ENCODE measurements at places on chromosomes 7 and 10. TPM values are rescaled to one million over a fixed set of nuclear protein-coding genes. Genes with fewer than 3 reads are reported as not detected.

DNA sequence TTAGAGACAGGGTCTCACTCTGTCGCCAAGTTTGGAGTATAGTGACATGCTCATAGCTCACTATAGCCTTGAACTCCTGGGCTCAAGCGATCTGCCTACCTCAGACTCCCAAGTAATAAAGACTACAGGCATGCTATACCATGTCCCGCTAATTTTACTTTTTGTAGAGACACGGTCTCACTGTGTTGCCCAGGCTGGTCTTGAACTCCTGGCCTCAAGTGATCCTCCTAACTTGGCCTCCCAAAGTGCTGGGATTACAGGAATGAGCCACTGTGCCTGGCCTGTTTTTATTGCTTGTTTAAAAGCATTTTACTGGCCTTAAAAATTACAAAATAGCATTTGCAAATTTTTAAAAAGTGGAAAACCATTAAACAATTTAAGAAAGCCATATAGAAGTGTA is 135.0 kb downstream of the JAZF1 start:
- DNase-seq = no peak

GRCh38 chr7:73442903-73443500 is 9.4 kb downstream of the FZD9 start:
- DNase-seq = no peak

GRCh38 chr7:26101361-26102151 is 50.4 kb upstream of the NFE2L3 start:
- DNase-seq = peak; percentile 65

GRCh38 chr7:45203936-45204445 is 46.4 kb downstream of the RAMP3 start:
- DNase-seq = peak; percentile 20

DNA sequence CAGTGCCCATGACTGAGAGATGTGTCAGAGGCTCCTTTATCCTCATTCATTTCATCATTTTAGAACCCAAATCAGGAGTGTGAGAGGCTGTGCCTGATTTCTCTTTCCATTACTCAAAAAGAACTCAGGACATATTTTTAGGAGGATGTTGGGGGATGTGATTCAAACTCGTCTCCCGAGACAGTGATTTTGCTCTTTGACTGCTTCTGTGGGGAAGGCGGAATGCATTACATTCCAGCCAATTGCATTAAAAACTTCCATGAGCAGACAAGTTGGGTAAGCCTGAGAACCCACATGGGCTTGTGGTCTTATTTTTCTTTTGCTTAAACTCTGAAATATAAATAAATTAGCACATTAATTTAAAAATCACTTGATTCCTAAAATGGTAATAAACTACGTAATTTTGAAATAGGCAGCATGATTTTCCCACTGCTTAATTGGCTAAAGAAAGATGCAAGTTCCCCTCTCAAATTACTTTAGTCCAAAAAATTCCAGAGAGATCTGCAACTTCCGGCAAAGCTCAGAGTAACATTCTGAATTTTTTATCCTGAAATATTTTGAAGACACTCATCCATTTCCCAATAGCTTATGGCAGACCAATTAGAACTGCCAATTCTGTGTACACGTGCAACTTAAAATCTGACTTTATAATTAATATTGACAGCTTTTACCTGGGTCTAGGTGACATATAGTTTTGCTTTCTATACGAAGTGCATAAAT is 185.6 kb downstream of the C7orf25 start:
- no peak for DNase-seq

- no peak for DNase-seq
Observed at GRCh38 chr7:45358287-45358686, 200.7 kb downstream of the RAMP3 start.

GRCh38 chr7:1706381-1706720 is 36.3 kb downstream of the ELFN1 start:
- DNase-seq = no peak

DNA sequence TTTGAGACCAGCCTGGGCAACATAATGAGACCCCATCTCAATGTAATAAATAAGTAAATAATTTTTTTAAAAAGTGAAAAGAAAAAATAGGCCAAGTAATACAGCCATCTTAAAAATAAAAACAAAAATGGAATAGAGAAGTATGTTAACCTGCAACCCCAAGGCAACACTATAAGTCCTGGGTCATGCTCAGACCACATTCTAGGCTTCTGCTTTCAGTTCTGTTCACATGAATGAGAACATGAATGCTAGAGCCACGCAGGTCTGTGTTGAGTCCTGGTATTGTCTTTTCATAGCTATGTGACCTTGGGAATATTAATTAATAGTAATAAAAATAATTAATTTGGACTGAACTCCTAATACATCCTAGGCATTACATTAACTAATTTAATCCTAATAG is 284.0 kb downstream of the AUTS2 start:
- DNase-seq = no peak

DNA sequence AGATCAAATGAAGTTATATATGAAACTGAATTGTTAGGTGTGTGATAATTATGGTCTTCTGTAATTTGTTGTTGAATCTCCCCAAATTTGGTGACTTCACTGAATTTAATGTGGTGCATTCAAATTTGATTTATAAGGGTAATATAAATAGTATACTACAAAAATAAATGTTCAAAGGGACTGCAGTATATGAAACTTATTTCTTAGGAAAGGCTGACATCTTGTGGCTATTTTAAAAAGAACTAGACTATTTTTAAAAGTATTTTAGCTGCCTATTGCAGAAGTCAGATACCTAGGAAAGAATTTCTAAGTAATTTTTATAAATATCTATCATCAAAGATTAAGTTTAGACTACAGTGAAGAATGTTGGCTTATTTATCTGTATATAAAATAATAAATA is 36.6 kb downstream of the ATRNL1 start:
- DNase-seq = no peak

DNA sequence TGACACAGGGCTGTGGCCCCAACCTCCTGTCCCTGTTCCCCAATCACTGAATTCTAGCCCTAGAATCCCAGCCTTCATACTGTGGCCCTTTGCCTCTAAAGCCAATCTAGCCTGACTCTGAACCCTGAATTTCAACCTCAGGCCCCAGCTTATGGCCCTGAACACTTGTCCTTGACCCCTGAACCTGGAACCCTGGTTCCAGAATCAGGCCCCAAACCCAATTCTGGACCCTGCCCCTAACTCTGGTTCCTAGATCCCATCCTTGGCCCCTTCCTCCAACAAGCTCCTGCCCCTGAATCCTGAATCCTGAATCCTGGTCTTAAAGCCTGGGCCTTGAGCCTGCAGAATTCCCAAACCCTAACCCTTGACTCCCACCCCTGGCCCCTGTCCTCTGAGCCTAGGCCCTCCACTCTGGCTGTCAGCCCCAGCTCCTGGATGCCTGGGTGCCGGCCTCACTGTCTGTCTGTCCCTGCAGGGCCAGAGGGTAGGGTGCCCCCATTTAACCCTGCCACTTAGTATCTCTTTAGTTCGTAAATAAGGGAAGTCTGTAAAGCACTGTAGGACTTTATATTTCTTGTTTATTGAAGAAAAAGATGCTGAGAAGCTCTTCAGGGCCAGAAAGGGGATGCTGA is 1.3 kb downstream of the INPP5A start:
- DNase-seq = no peak

DNA sequence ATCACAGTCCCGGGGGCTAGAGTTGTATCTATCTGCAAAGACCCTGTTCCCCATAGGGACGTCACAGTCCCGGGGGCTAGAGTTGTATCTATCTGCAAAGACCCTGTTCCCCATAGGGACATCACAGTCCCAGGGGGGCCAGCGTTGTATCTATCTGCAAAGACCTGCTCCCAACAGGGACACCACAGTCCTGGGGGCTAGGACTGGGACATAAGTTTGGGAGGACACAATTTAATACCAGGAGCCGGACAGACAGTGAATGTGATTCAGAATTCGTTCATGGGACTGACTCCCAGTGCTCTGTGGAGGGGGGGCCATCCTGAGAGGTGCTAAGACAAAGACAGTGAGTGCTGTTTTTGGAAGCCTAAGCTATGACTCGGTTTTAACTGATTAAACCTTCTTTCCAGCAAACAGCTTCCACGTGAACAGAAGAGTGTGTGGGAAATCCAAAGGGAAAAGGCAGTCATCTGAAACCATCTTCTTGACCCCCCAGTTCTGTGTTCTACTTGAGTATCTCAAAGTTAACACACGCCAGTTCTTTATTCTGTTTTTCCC is 153.0 kb downstream of the DIP2C start:
- no peak for DNase-seq

- no peak for DNase-seq
Observed at GRCh38 chr10:95663496-95663895, 7.0 kb upstream of the ALDH18A1 start.

DNA sequence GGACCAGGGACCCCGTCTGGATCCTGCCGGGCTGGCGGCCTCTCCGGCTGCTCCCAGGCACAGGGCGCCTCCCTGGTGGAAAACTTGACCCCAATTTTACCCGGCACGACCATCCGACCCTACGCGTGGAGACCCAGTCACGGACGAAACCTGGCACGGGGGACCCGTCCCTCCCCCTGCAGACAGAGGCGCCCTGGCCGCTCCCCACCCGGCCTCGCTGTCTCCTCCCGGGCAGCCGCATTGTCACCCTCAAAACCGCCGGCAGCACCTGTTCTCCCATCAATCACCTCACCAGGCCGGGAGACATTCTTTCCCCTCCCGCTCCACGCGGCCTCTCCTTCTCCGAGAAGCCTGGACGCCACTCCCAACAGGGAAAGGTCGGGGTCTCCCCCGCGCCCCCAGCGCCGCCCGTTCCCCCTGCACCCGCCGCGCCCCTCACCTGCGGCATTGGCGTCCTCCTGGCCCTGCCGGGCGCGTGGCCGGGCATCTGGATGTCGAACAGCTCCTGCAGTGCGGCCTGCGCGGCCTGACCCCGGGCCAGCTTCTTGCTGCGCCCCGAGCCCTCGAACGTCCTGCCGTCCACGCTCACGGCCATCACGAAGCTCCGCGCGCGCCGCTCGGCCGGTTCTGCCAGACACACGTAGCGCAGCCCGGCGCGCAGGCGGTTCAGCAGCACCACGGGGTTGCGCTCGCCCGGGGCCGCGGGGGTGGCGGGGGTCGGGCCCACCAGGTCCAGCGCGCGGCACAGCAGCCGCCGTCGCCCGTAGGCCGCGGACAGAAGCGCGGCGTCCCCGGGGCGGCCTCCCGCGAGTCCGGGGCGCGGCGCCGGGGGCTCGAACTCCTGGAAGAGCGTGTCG is 306.6 kb downstream of the WDR37 start:
- no peak for DNase-seq

GRCh38 chr7:98137826-98138151 is 31.1 kb downstream of the LMTK2 start:
- no peak for DNase-seq

DNA sequence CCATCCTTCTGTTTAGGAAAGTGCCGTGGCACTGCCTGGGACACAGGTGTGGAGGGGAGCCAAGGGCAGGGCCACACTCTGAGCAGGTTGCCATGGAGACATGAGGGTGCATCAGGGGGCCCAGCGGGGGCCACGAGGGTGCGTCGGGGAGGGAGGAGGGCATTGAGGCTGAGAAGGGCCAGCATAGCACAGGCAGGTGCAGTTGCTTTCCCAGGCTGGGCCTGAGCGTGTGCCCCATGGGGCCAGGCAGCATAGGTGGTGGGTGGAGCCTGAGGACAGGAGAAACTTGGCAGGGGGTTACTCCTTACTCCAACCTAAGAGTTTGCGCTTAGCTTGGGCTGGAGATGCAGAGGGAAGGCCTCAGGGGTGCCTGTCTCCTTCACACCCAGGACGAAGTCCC is 15.2 kb downstream of the YKT6 start:
- DNase-seq = no peak

- no peak for DNase-seq
Observed at GRCh38 chr10:32207544-32207943, 139.4 kb downstream of the EPC1 start.

GRCh38 chr7:37341033-37341630 is 107.5 kb downstream of the ELMO1 start:
- DNase-seq = no peak

- DNase-seq = no peak
Observed at GRCh38 chr7:70193514-70193913, 595.2 kb downstream of the AUTS2 start.

- no peak for DNase-seq
Observed at GRCh38 chr10:98959379-98959778, 276.3 kb downstream of the HPSE2 start.

DNA sequence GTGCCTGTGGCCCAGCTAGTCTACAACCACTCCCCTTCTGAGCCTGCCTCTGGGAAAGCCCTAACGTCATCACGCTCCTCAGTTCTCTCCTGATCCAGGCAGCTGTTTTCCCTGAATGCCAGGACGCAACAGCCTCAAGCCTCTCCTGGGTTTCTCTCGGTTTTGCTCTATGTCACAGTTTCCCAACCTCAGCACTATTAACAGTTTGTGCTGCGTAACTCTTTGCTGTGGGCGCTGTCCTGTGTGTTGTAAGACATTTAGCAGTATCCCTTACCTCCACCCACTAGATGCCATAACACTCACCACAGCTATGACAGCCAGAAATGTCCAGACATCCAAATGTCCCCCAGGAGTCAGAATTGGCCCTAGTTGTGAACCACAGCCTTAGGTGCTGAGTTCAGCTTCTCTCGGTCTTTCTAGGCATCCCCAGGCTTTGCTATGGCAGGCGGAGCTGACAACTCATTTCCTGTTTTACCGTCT is 226.3 kb upstream of the NPVF start:
- peak; percentile 17 for DNase-seq

- DNase-seq = peak; percentile 41
Observed at GRCh38 chr10:4073912-4074311, 288.9 kb upstream of the KLF6 start.

GRCh38 chr10:57494486-57494885 is 773.2 kb downstream of the IPMK start:
- no peak for DNase-seq

GRCh38 chr10:34311679-34312078 is 503.4 kb downstream of the PARD3 start:
- DNase-seq = no peak

DNA sequence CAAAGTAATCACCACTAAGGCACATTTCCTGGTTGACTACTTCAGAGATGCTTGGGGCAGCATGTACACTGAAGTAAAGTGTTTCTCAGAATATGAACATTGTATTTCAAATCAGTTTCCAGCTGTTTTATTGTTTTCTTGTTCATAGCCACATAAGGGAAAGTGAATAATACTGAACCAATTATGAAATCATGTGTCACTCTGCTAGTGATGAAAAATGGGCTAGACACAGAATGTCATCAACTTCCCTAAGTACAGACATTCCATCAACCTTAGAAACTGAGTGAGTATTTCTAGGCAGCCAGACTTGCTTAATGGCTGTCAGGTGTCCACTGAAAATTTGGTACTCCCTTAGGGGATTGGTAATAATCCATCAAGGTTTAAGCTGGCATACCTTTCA is 603.5 kb downstream of the ARL4A start:
- DNase-seq = no peak

- DNase-seq = no peak
Observed at GRCh38 chr7:148481971-148482626, 108.5 kb upstream of the C7orf33 start.

- no peak for DNase-seq
Observed at GRCh38 chr7:125606671-125607070, 677.0 kb upstream of the POT1 start.

The VSTM2A gene
- not detected for polyA plus RNA-seq

The MINDY3 gene
- 12.1 TPM for polyA plus RNA-seq

The HOGA1 gene
- polyA plus RNA-seq = 0.96 TPM

The ESYT2 gene
- 44.0 TPM for polyA plus RNA-seq

The VGF gene
- polyA plus RNA-seq = 4.3 TPM

The SPDYE2B gene
- polyA plus RNA-seq = not detected

The OR2A42 gene
- polyA plus RNA-seq = 0.01 TPM

The ANXA8L1 gene
- polyA plus RNA-seq = not detected

The PGAM2 gene
- 285 TPM for polyA plus RNA-seq

The TBATA gene
- polyA plus RNA-seq = not detected

The MMP21 gene
- 0.04 TPM for polyA plus RNA-seq

The AGAP6 gene
- polyA plus RNA-seq = 6.4 TPM

The LYZL2 gene
- polyA plus RNA-seq = not detected

The C7orf57 gene
- polyA plus RNA-seq = not detected

The AQP1 gene
- polyA plus RNA-seq = 130 TPM

The PDE6C gene
- not detected for polyA plus RNA-seq

Data from psoas muscle (tissue), 8 donors.